ENCODE measurements at places on chromosomes 12 and 14.

DNA sequence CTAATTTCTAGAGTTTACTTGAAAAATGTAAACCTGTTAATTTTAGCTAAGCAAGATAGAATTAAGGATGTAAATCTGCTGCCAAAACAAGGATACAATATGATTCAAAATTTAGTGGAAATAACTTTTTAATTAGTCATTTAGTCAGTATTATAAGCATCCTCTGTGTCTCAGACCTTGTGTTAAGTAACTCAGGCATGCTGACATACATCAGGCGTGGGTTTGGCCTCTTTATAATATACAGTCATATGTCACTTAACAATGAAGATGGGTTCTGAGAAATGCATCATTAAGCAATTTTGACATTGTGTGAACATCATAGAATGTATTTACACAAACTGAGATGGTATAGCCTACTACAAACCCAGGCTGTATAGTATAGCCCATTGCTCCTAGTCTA lies 386.9 kb downstream of the ZFP36L1 start:
- DNase-seq, result no peak

- no peak for DNase-seq
Observed at GRCh38 chr12:26157001-26157400, 32.2 kb upstream of the BHLHE41 start.

GRCh38 chr12:68784015-68784414 lies 24.0 kb upstream of the MDM2 start:
- no peak for DNase-seq

DNA sequence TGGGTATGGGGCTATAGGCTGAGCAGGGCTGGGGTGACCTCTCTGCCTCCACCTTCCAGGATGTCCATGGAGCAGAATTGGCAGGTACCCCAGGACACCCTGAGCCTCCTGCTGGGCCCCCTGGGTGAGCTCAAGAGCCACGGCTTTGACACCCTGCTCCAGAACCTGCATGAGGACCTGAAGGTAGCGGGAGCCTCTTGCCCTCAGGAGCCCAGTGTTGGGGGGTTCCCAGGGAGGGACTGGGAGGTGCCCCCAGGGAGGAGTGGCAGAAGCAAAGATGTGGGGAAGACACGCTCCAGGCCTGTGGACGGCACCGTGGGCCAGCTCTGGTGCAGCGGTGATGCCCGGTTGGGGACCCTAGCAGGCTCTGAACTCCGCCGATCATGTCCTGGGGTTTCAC lies 8.3 kb downstream of the TNFAIP2 start:
- no peak for DNase-seq

DNA sequence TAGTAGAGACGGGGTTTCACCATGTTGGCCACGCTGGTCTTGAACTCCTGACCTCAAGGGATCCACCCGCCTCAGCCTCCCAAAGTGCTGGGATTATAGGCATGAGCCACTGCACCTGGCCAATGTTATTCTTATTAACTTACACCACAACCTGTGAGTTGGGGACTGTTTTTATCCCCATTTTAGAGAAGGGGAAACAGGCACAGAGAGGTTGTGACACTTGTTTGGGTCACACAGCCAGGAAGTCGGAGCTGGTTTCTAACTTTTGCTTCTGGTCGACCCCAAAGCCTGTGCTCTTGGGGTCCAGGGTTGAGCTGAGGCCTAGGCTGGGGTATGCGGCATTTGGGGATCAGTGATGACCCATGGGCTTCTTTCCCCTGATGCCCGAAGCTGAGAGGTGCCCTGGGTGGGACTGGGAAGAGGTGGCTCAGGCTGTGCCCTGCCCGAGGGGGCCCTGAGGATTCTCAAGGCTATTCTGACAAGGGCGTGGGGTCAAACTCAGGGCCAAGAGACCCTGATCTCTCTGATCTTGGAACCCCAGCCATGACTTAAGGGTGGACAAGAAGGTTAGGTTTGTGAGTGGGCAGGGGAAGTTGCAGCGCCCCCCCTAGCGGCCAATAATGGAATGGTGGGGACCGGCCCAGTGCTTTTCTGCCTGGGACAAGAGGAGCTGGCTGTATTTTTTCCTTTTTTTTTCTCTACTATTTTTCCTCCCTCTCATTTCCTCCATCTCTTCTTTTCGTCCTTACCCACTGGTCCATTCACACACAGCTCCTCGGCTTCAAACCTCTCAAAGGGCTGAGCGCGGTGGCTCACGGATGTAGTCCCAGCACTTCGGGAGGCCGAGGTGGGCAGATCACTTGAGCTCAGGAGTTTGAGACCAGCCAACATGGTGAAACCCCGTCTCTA lies 3.0 kb downstream of the SDSL start:
- DNase-seq, result no peak

DNA sequence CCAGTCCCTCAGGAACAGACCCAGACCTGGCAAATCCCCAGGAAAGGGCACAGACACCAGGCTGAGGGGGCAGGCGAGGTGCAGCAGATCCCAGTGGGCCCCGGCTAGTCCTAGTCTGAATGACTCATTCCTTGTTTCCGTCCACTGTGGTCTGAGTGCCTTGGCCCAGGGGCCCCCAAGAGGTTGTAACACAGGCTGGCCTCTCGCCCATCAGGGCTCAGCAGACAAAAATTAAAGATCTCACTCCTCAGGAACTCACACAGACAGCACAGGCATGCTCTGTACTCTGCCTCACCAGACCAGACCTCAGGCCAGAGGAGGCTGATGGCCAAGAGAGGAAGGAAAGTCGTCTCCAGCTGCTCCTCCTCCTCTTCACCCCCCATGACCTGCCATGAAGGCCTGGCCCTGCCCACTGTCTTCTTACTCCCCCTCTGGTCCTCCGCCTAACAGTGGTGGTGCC lies 7.7 kb upstream of the LTBP2 start:
- DNase-seq, result no peak

GRCh38 chr12:41217727-41218126 lies 29.6 kb downstream of the PDZRN4 start:
- DNase-seq, result no peak

- no peak for DNase-seq
Observed at GRCh38 chr12:89450907-89451306, 73.7 kb downstream of the GALNT4 start.
